ENCODE measurements at places on chromosomes 6 and 20. TPM values are rescaled to one million over a fixed set of nuclear protein-coding genes. Genes with fewer than 3 reads are reported as not detected.

The MAP3K5 gene
- 1.3 TPM for total RNA-seq

- no peaks in the 10 kb centered on the region for H3K27me3 ChIP-seq
- H3K27ac ChIP-seq, result no peak overlapping the region
- no peak for DNase-seq
- H3K36me3 ChIP-seq, result no peaks in the 10 kb centered on the region
- H3K4me1 ChIP-seq, result no peaks in the 10 kb centered on the region
Observed at GRCh38 chr20:59365611-59366285, 65.3 kb downstream of the EDN3 start.

- H3K27me3 ChIP-seq, result no peaks in the 10 kb centered on the region
- no peaks in the 10 kb centered on the region for H3K4me1 ChIP-seq
- no peak for DNase-seq
- no peak overlapping the region for H3K4me3 ChIP-seq
- peaks cover 47% of the 10 kb centered on the region for H3K36me3 ChIP-seq
Observed at GRCh38 chr6:144447472-144447871, 162.3 kb downstream of the UTRN start.

- H3K27ac ChIP-seq, result peak overlapping the region; percentile 64
- no peak for DNase-seq
- H3K27me3 ChIP-seq, result no peaks in the 10 kb centered on the region
- H3K4me3 ChIP-seq, result no peak overlapping the region
- H3K36me3 ChIP-seq, result peaks cover 2% of the 10 kb centered on the region
Observed at GRCh38 chr6:154488802-154489437, 21.6 kb downstream of the CNKSR3 start.

GRCh38 chr6:162973151-162973872, 245.5 kb downstream of the PACRG start:
- H3K27ac ChIP-seq, result no peak overlapping the region
- H3K36me3 ChIP-seq, result no peaks in the 10 kb centered on the region
- H3K27me3 ChIP-seq, result no peaks in the 10 kb centered on the region
- no peak overlapping the region for H3K4me3 ChIP-seq
- DNase-seq, result no peak
